H1 (cell line): ENCODE measurements at places on chromosomes 5 and 9.

DNA sequence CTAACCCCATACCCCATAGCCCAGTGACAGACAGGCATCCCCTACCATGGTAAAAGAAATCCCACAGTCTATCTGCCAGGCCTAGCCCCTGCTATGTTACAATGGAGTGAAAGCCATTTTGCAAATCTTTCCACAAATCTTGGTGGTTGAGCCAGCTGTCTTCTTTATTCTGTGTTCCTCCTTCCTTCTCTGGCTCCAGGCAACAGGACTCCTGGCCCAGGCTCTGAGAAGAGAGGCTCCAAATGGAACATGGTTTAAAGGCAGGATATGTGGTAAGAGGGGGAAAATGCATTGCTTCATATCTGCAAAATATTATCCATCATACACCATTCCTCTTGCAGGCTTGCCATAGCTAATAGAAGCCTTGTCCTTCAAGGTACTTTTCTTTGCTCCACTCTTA, 25.2 kb downstream of the FGF1 start:
- DNase-seq: no peak

DNA sequence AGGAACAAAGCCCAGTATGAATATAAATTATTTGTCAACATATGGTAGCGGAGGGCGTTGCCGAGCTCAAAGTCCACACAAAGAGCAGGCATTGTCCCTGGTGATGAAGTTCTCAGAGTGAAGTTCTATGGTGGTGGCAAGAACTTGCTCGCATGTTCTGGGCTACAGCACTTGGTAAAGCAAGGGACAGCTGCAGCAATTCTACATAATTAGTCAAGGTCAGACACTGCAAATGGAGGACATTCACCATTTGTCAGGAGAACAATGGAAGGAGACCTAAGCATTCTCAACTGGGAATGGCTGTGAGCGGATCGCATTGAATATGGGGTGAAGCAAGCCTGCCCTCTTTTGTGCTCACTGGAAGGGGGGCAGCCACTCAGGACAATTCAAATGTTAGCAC, 503.8 kb upstream of the ADAMTS16 start:
- no peak for DNase-seq

- no peak for DNase-seq
Measured at GRCh38 chr5:138503487-138504270, 38.4 kb downstream of the EGR1 start.

- no peak for DNase-seq
Measured at GRCh38 chr9:129875687-129876395, 40.6 kb downstream of the USP20 start.

DNA sequence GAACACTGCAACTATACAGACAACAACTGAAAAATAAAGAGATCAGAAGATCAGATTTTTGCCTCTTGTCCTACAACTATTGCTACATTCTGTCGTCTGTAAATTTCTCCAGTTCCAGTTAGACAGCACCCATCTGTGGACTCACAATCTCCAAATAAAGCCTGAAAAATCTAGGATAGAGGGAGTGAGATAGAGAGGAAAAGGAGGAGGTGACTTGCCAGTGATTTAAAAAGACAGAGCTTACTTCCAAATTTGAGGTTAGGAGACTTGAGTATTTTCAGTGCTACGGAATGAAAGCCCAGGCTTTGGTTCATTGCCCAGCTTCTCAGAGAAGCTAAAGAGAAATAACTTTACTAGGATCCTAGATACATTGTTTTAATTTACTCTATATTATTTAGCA, 63.6 kb downstream of the PTCD2 start:
- no peak for DNase-seq

DNA sequence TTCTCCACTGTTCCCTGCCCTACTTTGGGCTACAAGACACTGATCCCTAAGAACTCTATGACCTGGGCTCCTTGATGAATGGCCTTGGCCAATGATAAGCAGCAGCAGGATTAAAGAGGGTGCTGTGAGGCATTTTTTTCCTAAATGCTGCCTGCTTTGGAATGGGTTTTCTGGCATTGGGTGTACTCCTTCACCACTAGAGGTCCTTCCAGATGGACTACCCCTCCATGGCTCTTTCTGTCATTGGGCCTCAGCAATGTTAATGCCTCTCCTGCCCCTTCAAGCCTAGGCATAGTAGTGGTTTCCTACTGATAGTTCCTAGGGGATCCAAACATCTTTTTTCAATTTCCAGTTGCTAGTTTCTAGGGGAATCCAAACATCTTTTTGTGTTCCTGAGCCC, 319.3 kb upstream of the RPS23 start:
- DNase-seq: no peak
